ENCODE measurements at places on chromosomes 5 and 9. TPM values are rescaled to one million over a fixed set of nuclear protein-coding genes. Genes with fewer than 3 reads are reported as not detected.

DNA sequence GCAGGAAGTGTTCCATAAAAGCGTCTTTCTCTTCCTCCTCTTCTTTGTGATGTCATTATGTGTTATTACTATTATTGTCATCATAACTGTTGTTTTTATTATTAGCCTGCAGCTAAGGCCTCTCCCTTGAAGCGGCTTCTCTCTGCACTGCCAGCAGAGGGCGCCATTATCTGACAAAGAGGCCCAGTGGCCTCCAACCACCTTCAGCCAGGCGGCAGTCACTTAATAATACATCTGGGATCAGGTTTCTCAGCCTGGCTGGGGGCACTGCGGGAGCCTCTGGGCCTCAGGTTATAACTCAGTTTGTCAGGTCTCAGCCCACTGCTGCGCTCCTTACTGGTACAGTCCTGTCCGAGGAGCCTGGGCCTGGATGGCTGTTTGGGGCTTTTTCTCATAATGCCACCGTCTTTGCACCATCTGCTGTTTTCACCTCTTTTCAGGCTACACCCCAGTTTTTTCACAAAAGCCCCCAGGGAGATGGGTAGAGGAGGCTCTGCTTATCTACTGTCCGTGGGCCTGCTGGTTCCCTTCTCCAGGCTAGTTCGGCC, 281.9 kb downstream of the NSG2 start:
- H3K4me3 ChIP-seq = no peak overlapping the region
- H3K4me1 ChIP-seq = no peaks in the 10 kb centered on the region
- H3K27me3 ChIP-seq = peaks cover 64% of the 10 kb centered on the region
- H3K36me3 ChIP-seq = no peaks in the 10 kb centered on the region
- no peak for DNase-seq
- H3K27ac ChIP-seq = no peak overlapping the region

DNA sequence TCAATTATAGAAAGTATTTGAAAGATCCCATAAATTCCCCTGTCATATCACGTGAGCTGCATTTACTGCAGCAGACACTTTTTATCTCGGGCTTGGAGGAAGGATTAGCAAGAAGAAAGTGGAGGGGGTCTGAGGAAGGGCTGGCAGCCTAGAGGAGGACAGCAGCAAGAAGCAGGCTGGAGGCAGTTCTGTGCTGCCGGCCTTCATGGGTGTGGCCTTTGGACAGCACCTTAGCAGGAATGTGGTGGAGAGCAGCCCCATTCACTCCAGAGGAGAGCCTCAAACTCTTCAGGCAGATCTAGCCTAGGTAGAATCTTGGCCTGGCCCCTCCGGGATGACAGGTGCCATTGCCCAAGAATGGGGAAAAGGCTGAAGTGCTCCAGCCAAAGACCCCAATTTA, 89.8 kb upstream of the GABRP start:
- no peaks in the 10 kb centered on the region for H3K27me3 ChIP-seq
- no peak overlapping the region for H3K4me3 ChIP-seq
- H3K4me1 ChIP-seq = no peaks in the 10 kb centered on the region
- no peak overlapping the region for H3K27ac ChIP-seq
- no peak for DNase-seq

Gene GALNT12
- polyA plus RNA-seq = 2.6 TPM

GRCh38 chr5:132225165-132226032, 2.3 kb downstream of the P4HA2 start:
- peaks cover 11% of the 10 kb centered on the region for H3K27me3 ChIP-seq
- peak overlapping the region; percentile 85 for H3K27ac ChIP-seq
- H3K4me3 ChIP-seq = no peak overlapping the region
- peak; percentile 72 for DNase-seq

DNA sequence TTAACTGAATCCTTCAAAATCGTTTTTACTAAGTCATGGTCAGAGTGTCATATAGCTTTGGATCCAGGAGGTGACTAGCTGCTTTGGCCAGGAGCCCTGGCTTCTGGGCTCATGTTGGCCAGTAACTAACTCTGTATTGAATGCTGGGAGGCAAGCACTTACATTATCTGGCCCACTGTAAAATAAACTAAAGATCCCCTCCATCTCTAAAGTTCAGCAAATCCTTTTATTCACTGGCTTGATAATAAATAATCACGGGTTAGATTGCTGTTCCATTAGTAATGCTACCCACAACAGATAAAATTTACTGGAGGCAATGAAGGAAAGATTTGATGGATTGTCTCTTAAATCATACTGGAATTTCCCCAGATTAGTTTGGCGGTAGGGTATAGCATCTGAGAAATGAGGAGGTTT, 382.2 kb upstream of the TLE4 start:
- no peaks in the 10 kb centered on the region for H3K4me1 ChIP-seq
- no peak overlapping the region for H3K4me3 ChIP-seq
- no peak overlapping the region for H3K27ac ChIP-seq
- no peaks in the 10 kb centered on the region for H3K36me3 ChIP-seq
- DNase-seq = no peak

Gene GFI1B
- polyA plus RNA-seq = 0.14 TPM

Gene GALT
- 74.4 TPM for polyA plus RNA-seq

Gene ZNF608
- polyA plus RNA-seq = 9.9 TPM

GRCh38 chr5:67873935-67874334, 341.6 kb upstream of the PIK3R1 start:
- H3K27ac ChIP-seq = no peak overlapping the region
- H3K4me3 ChIP-seq = no peak overlapping the region
- no peaks in the 10 kb centered on the region for H3K36me3 ChIP-seq
- no peaks in the 10 kb centered on the region for H3K27me3 ChIP-seq

DNA sequence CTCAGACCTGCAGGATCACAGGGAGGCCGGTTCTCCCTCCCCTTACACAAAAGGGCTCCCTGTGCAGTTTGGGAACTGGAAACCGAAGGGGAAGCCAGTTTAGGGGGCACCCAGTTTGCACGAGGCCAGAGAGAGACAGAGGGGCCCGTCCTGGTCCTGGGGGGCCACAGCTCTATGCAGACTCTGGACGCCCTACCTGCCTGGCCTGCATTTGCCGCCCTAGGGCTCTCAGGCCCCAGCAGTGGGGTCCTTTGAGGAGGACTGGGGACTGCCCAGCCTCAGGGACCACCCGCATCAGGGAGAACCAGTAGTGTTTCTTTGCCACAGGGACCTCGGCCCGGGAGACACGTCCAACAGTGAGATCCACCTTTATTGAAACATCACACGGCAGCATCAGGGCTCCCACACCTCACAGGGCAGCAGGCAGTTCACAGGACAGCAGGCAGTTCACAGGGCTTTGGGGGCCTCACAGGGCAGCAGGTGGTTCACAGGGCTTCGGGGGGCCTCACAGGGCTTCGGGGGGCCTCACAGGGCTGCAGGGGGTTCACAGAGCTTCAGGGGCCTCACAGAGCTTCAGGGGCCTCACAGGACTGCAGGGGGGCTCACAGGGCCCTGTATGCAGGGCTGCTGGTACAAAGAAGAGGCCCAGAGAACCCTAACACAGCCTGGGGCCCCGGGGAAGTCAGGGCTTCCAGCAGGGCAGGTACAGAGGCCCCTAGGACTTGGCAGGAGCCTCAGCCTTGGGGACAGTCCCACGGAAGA, 648 bp upstream of the NSMF start:
- peak overlapping the region; percentile 59 for H3K4me3 ChIP-seq
- no peaks in the 10 kb centered on the region for H3K36me3 ChIP-seq
- no peaks in the 10 kb centered on the region for H3K27me3 ChIP-seq
- DNase-seq = no peak
- H3K27ac ChIP-seq = peak overlapping the region; percentile 72
- peaks cover 55% of the 10 kb centered on the region for H3K4me1 ChIP-seq

Gene RASEF
- 0.10 TPM for polyA plus RNA-seq

GRCh38 chr9:131728961-131729360, 10.9 kb downstream of the RAPGEF1 start:
- H3K27me3 ChIP-seq = no peaks in the 10 kb centered on the region
- H3K36me3 ChIP-seq = no peaks in the 10 kb centered on the region
- peaks cover 100% of the 10 kb centered on the region for H3K4me1 ChIP-seq

Gene SPAG8
- polyA plus RNA-seq = 1.7 TPM

DNA sequence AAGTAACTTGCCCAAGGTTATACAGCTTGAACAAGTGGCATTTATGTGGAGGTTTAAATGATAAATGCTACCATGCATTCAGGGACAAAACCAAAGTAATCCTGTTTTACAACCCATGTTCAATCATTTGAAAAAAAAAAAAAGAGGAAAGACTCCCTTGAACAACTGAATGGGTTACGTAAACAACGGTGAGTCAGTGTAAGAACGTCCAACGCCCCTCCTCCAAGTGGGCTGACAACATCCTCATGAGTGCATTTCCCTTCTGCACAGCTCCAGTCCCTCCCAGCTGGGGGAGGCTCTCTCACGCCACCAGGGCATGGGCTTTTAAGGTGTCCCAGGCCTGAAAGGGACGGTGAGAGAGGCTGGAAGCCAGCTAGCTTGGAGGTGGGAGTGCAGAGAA, 90.0 kb downstream of the PRRT1B start:
- peak overlapping the region; percentile 78 for H3K27ac ChIP-seq
- peaks cover 36% of the 10 kb centered on the region for H3K4me1 ChIP-seq
- peaks cover 83% of the 10 kb centered on the region for H3K36me3 ChIP-seq
- DNase-seq = peak; percentile 92
- H3K27me3 ChIP-seq = no peaks in the 10 kb centered on the region

DNA sequence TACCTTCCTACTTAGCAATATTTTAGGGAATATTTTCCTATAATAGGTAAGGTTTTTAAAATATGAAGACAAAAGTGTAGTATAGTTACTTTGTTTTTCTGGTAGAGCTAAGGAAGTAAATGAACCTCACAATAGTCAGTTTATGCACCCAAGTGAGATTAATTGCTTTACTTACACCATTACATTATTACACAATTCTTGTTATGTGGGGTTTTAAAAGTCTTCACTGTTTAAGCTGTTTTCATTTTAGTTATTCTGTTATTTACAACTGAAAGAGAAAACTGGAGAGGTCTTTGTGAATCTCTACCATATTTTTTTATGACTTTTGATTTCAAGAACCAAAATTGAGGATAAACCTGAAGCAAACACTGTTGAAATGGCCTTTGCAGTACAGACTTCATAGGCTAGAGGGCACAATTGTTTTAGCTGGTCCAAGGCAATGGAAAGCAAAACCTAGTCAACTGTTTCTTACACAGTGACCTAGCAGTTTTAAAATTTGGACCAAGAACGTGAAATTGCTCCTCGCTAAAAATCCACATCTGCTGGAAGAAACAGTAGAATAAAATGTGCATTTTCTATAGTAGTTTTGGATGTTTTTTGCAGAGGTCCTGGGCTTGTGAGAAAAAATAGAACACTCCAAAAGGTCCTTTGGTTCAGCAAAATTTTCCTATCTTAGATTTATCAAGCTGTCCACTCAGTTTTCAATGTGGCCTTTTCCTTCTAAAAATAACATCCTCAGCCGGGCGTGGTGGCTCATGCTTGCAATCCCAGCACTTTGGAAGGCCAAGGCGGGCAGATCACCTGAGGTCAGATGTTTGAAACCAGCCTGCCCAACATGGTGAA, 66.4 kb upstream of the FER start:
- no peak overlapping the region for H3K27ac ChIP-seq
- no peak overlapping the region for H3K4me3 ChIP-seq
- H3K4me1 ChIP-seq = peaks cover 5% of the 10 kb centered on the region
- H3K36me3 ChIP-seq = no peaks in the 10 kb centered on the region
